ENCODE measurements at places on chromosomes 1 and 21.
A peak's percentile ranks its signal among the peaks of the same experiment; 100 is the strongest.

GRCh38 chr1:175089136-175089718 lies 21.6 kb downstream of the TNN start:
- no peak for DNase-seq

GRCh38 chr1:225866981-225867380 lies 15.2 kb downstream of the TMEM63A start:
- DNase-seq: no peak

DNA sequence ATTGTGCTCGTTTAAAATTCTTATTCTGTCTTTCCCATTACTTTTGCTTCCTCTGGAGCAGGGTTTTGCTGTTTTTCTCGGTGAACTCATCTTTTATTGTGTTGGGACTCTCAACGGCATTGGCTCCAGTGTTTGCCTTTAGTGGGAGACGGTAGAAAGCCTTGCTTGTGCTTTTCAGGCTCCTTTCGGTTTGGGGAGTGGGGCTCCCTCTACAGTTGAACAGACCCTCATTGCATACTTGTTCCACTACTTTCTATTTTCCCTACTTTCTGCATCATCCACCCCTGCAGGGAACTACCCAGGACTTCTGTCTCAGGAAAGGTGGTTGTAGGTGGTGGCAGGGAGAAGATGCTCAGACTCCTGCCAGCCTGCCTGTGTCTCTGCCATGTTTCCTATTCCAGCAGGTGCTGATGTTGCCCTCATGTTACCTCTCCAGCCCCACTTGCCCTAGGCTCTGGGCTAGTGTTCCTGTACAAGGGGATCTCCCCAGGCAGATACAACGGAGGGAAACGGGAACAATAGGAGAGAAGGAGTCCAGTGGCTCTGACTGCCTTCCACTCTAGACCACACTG lies 68.5 kb upstream of the ZBTB18 start:
- no peak for DNase-seq

- DNase-seq: no peak
Measured at GRCh38 chr1:214588963-214589597, 13.9 kb upstream of the CENPF start.

DNA sequence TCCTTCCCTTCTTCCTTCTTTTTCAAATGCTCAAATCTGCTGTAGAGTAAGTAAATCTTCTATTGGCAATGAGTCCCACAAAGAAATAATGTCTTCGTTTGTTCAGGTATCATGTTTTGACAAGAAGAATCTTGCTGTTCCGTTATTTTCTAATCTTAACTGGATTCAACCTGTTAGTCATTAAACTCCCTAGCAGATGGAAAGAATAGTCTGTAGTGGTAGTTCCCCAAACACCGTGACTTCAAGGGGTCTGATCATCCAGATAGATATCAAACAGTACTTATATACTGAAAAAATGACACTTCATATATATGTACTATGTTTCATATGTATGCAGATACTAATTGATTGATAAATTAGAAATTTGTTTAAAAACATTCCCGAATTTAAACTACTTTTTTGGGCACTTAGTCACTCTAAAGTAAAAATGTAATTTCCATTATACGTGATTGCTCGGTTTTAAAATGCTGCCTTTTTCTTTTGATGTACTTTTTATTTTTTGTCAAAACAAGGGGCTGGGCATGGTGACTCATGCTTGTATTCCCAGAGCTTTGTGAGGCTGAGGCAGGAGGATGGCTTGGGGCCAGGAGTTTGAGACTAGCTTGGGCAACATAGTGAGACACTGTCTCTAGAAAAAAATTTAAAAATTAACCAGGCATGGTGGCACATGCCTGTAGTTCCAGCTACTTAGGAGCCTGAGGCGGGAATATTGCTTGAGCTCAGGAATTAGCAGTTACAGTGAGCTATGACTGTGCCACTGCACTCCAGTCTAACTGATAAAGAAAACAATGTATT lies 335.7 kb upstream of the SNX7 start:
- DNase-seq: no peak

DNA sequence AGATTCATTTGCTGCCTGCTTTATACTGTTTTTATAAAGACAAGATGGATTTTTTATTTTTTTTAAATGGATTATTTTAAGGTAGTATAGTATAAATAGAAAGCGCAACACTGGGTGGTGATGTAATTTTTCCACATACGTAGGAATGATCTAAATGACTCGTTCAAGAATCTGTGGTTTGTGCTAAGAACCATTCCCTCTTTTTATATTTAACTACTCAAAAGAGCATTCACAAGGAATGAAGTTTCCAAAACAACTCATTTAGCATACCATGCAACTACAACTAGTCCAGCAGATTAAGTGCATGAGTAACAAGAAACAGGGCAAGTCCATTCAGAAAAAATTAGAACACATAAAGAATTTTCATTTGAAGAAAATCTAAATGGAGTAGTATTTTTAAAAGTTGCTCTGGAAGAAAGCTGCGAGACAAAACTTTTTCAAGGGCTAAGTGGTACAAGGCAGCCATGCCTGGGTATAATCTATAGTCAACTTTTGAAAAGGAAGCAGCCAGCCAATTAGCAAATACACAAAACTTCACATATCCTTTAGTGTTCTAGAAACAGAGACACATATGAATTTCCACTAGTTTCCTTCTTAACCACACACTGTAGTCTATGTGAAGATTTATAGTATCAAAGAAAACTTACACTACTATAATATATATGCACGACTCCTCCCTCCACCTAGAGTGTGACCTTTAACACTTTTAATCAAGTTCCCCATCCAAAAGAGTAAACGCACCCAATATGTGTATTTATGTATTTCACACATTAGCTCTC lies 23.4 kb downstream of the GTF2B start:
- no peak for DNase-seq

- peak; percentile 78 for DNase-seq
Measured at GRCh38 chr1:180213401-180214170, 16.5 kb upstream of the LHX4 start.

DNA sequence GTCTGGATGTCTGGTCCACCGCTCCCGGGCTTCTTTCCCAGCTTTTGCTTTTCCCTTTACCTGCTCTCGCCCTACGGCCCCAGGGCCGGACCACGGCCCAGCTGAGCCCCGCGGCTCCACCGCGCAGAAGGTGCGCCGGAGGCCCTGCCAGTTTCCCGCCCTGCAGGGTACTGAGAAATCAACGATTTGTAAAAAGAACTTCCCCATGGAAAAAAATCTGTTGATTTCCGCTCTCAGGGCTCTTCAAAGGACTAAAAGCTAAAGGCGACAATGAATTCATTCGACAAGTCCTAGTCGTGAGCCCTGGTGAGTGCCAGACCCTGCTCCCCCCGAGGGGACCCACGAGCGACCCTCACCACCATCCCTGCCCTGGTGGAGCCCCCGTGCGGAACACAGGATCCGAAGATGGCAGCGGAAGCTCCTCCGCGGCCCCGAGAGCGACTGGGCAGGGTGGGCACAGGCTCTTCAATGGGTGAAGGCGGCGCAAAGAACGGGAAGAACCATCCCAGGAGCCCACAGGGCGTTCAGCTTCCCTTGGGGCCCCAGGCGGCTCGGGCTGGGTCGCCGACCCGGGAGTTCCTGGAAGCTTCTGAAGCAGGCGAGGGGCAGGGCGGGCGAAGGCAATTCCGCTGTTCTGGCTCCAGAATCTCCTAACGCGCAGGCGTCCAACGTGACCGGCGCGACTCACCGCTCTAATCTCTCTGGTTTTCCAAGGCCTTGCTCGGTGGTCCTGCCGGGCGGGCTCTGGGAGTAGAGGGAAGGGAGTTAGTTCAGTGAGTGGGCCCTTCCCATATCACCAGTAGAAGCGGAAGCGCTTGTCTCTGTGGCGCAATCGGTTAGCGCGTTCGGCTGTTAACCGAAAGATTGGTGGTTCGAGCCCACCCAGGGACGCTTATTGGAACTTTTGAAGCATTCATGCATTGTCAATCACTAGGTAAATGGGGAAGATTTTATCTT lies 6.6 kb upstream of the RNU1-2 start:
- peak; percentile 84 for DNase-seq

- no peak for DNase-seq
Measured at GRCh38 chr1:181095763-181096184, 7.3 kb downstream of the IER5 start.

GRCh38 chr1:48966583-48966982 lies 189.9 kb upstream of the BEND5 start:
- no peak for DNase-seq

GRCh38 chr1:117753652-117754051 lies 147.8 kb downstream of the TENT5C start:
- no peak for DNase-seq

- DNase-seq: no peak
Measured at GRCh38 chr1:26419494-26419893, 8.9 kb downstream of the LIN28A start.

DNA sequence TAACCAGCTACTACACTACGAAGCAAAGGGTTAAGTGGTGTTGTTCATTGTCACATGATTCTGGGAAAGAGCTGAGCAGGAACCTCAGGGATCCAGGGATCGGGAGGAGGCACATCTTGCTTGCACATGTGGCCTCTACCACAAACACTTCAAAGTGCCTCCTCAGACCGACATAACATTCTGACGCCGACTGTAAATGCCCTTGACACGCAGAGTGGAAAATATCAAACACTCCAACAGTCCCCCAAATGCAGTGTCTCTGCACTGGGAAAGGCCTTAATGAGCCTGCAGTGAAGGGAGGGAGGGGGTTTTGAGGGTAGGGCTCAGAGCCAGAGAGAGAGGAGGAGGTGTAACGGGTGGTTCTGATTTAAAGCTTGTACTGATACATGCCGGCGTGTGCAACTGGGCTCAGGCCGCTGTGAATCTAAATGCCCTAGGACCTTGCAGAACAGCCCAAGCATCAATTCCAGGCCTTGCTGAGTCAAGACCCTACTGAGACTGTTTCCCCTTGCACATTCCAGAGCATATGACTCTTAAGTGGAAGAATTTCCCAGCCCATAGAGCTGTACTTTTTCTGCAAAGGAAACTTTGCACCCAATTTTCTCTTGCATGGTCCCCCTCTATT lies 163.7 kb downstream of the NTMT2 start:
- DNase-seq: no peak

DNA sequence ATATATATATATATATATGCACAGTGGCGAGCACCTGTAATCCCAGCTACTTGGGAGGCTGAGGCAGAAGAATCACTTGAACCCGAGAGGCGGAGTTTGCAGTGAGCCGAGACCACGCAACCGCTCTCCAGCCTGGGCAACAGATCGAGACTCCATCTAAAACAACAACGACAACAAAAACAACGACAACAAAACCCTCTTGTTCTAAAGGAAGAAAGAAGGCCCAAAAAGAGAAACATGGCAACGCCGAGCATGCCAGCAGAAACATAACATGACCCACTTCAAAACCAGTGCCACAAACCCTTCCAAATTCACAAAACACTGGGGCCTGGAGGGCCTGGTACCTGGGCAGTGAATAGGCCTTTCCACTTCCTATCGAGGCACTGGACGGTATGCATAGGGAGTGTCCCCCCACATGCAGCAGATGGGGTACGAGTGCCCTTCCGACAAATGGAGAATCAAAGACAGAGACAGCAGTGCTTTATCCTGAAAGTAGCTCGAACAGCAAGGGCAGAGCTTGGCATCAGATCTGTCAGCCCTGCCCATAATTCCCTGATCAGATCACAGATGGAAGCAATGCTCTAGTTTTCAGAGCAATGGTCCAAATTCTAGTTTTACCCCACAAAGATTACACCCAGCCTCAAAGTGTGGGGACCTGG lies 52.0 kb downstream of the TOMM20 start:
- DNase-seq: peak; percentile 18

GRCh38 chr1:64691626-64692025 lies 53.2 kb upstream of the RAVER2 start:
- no peak for DNase-seq

DNA sequence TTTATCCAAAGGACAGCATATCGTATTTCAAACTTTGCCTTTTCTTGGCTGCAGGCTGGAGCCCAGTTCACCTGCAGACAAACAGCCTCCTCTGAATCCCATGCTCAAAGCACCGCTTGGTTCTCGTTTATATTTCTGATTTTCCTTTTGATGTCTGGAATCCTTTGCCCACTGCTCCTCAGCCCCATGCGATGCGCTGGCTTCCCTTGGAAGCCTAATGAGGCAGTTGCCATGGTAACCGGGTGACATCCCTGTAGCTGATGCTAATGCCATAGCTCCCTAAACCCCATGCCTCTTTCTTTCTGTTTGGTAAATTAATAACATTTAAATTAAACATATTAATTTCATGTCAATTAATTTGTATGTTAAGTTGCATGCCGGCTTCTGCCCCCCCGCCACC lies 327.1 kb downstream of the PRDM2 start:
- DNase-seq: no peak

GRCh38 chr21:14099570-14099969 lies 111.2 kb downstream of the LIPI start:
- no peak for DNase-seq

DNA sequence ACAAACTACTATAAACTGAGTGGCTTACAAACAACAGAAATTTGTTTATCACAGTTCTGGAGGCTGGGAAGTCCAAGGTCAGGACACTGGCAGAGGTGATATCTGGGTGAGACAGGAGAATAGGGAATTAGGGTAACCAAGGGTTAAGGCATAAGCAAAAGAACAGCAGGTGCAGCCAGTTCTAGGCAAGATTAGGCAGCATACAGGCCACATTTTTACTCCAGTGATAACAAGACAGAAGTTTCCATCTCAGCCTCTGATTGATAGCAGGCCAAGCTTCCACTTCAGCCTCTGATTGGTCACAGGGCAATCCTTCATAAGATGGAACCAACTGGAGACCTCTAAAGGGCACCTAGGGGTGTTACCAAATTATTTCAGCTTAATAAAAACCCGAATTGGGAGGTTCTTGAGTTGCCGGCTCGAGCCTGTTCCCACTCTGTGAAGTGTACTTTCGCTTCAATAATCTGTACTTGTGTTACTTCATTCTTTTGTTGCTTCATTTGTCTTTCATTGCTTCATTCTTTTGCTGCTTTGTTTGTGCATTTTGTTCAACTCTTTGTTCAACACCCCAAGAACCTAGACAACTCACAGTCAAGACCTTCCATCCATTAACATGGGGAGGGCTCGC lies 185.6 kb downstream of the TOMM20 start:
- no peak for DNase-seq

DNA sequence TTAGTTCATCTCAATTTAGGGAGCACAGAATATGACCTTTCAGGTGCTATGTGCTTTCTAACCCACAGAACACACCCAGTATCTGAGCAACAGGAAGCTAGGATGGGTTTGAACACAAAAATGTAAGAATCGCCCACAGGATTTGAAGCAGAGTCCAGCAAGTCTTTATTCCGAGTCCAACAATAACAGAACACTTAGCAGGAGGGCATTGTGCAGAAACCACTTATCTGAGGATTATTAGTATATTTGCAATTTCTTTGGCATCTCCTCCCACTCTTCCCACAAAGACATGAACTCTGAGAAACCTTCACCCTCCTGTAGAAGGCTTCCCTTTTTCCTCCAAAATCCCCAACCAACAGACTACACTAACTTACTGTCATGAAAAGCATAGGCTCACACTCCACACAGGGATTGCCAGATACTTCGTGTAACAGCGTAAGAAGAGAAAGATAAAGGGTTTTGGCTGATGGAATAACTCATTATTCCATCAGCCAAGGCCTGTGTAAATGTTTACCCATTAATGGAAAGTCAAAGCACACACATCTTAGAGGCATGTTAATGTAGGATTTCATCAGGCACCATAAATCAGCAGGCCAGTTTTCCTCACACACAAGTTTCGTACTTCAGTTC lies 16.1 kb downstream of the SIPA1L2 start:
- DNase-seq: no peak
